ENCODE measurements at places on chromosomes 11 and 22. TPM values are rescaled to one million over a fixed set of nuclear protein-coding genes. Genes with fewer than 3 reads are reported as not detected.

Gene OR52K1
- total RNA-seq: not detected

Gene PGR
- total RNA-seq: not detected

Gene OR5D13
- total RNA-seq: not detected

Gene MS4A6A
- total RNA-seq: not detected

Gene SCN4B
- not detected for total RNA-seq
